ENCODE measurements at places on chromosomes 7 and 10. TPM values are rescaled to one million over a fixed set of nuclear protein-coding genes. Genes with fewer than 3 reads are reported as not detected.
A peak's percentile ranks its signal among the peaks of the same experiment; 100 is the strongest.

MRPS16 gene
- total RNA-seq = 52.1 TPM

PEX1 gene
- 7.2 TPM for total RNA-seq

ADAM8 gene
- total RNA-seq = 0.40 TPM

DNA sequence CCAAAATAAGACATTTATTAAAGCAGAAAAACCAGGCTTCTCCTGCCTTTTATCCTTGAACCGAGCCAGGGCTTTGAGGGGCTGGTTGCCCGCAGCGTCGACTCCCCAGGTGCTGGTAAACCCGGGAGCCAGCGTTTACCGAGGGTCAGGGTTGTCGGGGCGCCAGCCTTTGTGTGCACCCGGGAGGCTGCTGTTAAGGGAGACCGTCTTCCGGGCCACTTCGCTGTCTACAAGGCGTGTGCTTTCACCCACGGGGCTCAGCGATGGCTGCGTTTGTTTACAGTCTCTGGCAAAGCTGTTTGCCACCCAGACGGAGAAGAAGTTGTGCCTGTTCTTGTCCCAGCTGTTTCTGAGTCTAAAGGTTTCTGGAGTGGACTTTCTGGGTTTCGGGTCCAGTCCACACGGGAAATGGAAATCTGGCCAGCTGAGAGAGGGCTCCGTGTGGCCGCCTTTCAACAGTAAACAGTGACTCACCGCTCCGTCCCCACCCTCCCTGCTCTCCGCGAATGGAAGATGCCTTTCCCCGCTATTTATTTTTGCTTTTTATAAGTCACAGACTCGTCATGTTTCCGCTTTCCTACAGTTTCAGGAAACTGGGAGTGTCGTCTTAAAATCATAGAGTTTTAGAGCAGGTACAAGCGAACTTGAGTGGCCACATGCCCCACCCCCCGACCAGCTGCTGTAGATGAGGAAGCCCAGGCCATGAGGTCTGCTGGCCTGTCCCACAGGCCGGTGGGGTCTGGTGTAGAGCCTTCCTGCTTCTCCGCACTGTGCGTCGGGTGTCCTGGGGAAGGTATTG, 2.2 kb downstream of the MAFK start:
- peak; percentile 97 for DNase-seq

DNA sequence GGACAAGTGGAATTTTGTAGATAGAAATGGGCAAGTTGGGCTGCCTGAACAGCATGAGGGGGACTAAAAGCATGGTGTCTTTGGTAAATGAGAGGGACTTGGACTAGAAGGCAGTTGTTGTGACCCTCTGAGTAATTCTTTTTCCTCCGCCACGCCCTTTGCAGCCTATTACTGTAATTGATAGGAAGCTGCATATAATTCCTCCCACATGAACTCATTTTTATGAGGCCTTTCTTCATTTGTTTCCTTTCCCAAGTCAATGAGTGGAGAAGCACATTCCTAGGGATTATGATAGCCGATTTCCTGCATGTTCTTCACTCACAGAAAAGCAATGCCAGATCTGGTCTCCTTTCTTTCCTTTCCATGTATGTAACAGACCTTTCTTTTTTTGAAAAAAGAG, 27.7 kb downstream of the ZSCAN25 start:
- no peak for DNase-seq

DNA sequence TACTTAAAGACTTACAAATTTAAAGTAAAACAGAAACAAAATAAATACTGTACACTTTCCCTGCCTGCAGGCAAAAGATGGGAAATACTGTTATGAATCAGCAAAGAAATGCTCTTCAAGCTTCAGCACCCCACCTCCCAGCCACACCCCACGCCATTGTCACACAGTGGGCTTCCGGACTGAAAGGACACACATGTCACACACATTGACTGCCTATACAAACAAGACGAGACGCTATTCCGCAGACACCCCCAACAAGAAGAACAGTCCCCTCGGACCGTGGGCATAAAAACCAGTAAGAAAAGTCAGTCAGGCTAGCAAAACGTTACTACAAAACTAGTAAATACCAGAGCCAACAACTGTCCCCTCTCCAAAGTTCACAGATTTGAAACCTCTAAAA, 22.2 kb upstream of the PARP12 start:
- DNase-seq = peak; percentile 41

TEX47 gene
- total RNA-seq = not detected

- peak; percentile 55 for DNase-seq
Observed at GRCh38 chr10:43846187-43846680, 197.6 kb upstream of the ZNF32 start.

DNA sequence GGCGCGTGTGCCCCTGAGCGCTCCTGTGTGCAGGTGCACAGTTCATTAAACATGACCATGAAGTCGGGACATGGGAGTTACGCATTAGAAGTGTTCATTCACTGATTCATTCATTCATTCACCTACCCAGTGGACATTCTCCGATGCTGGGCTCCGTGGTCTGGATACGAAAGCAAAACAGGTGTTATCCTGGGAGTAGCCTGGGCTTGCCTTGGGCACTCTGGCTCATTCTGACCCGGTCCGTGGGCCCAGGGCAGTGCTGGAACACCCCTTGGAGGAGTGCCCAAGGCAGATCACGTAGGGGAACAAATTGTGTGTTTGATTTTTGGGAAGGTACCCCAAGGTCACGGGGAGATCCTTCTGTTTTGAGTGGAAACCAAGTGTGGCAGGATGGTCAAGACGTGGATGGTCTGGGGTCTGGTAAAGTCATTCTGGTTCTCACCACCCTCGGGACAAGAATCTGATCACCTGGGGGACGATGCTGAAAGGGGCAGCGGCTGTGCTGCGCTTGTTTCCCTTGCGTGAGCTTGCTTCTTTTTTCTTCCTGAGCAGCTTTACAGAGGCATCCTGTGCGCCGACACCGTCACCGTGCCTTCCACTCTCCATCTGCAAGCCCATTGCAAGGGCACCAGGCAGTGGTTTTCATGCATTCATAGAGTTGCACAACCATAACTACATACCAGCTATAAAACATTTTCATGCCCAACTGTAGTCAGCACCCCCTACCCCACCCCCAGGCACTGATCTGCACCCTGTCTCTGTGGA, 10.1 kb downstream of the ELFN1 start:
- no peak for DNase-seq

GRCh38 chr7:74104702-74105101, 21.1 kb downstream of the LIMK1 start:
- no peak for DNase-seq

CLDN12 gene
- total RNA-seq = 15.5 TPM

- DNase-seq = peak; percentile 65
Observed at GRCh38 chr10:99560277-99561126, 27.8 kb downstream of the NKX2-3 start.

TMEM176A gene
- not detected for total RNA-seq

GHRHR gene
- not detected for total RNA-seq

- no peak for DNase-seq
Observed at GRCh38 chr10:10642189-10642588, 375.5 kb upstream of the CELF2 start.

DNA sequence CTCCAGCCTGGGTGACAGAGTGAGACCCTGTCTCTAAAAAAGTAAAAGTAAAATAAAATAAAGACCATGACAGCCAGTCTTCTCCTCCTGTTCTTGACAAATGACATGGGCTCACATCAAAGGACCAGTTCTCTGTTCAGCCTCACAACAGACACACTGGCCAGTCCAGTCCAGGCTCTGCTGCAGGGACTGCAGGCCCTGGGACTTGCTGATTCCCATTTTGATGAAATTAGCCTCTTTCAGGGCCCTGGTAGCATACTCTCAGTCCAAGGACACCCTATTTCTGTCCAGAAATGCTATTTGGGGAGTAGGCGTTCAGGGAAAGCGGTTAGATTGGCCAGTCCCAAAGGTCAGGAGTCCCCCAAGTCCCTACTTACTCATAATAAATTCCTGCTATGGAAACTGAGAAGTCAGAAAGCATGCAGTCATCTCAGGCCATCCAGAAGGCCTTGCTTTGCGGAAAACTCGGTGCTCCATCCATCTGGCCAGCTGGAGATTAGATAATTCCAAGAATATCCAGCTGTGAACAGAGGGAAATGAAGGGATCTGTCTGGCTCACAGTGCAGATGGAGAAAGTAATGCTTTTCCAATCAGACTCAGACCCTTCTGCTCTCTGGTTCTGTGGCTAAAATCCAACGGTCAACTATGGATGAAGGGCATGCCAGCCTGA, 74.4 kb downstream of the RAB11FIP2 start:
- DNase-seq = no peak

PRSS2 gene
- not detected for total RNA-seq

DNA sequence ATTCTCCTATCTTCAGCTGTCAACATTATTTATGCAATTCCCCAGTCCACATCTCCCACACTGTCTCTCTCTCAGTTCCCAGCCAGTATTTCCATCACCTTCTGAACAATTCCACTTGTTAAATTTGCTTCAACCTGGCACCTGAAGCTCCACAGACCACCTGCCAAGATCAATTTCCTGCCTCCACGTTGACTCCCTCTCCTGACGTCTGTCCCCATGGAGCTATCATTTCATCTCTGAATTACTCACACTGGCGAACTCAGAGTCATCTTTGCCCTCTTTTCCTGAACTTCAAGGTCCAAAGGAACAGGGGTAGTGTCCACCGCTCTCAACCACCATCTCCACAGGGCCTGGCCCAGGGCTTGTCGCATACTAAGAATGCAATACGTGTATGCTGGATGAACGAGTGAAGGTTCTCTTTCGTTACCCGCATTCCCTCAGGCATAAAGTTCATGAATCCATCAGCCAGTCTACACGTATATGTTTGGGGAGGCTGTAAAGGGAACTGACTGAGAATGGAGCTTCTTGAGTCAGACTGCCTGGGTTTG, 183.3 kb downstream of the JCAD start:
- peak; percentile 12 for DNase-seq

HMX3 gene
- not detected for total RNA-seq

- DNase-seq = no peak
Observed at GRCh38 chr10:61852261-61852660, 49.2 kb upstream of the ARID5B start.

- no peak for DNase-seq
Observed at GRCh38 chr7:155000795-155001194, 2.1 kb downstream of the PAXIP1 start.

DNA sequence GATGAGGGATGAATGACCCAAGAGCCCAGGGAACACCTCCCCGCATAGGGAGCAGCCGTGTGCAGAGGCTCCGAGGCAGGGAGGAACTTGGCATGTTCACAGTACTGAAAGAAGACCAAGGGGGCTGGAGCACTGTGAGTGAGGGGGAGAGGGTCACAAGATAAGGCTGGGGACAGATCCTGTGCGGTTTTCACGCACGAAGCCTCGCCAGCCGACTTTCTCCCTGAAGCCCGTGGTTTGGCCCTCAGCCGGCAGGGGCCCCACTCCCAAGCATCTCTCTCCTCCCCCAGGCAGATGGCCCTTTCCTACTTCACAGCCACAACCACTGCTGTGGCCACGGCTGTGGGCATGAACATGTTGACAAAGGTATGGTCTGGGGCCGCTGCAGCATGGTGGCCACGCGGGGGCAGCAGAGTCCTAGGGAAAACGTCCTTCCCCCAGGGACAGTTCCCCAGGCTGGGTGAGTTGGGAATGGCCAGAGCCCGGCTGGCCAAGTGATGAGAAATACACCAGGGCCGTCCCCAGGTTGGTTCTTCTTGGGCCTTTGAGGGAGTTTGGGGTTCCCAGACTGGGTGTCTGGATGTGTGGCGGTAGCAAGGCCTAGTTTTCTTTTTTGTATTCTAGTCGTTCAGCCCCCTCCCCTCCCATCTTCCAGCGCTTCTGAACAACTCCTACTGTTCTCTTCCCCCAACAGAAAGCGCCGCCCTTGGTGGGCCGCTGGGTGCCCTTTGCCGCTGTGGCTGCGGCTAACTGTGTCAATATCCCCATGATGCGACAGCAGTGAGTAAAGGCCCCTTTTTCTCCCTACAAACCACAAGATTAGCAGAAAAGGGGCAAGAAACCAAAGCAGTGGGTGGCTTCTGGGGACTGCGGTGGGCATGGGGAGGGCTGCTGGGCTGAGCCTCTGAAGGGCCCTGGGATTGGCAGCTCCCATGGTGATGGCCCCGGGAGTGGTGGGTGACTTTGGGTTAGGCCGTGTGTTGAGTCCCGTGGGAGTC, 14.4 kb upstream of the WBP1L start:
- DNase-seq = peak; percentile 82

GRCh38 chr10:6657196-6657595, 77.1 kb upstream of the PRKCQ start:
- no peak for DNase-seq

GRCh38 chr10:7593063-7593462, 73.7 kb downstream of the ITIH5 start:
- no peak for DNase-seq

UTF1 gene
- not detected for total RNA-seq

GRCh38 chr10:93954726-93955363, 38.9 kb upstream of the PLCE1 start:
- DNase-seq = peak; percentile 37

DNA sequence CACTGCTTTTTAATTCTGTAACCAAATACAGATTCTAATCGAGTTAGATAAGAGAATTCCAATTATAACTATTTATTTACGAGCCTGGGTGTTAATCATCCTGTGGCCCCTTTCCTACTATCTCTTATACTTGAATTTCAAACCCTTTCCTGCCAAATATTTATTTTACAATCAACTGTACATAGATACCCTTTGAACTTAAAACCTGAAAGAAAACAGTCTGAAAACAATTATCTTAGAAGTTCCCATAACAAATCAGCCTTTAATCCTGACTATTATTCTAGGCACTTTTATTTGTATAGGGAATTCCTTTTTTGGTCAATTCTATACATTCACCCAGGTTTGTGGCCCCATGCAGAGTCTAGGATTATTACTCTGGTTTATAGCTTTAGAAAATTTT, 10.6 kb upstream of the GPR37 start:
- no peak for DNase-seq

GRCh38 chr7:23012908-23013714, 819 bp downstream of the HYCC1 start:
- DNase-seq = peak; percentile 35

GRCh38 chr7:129089521-129090212, 34.8 kb upstream of the TNPO3 start:
- no peak for DNase-seq

DNA sequence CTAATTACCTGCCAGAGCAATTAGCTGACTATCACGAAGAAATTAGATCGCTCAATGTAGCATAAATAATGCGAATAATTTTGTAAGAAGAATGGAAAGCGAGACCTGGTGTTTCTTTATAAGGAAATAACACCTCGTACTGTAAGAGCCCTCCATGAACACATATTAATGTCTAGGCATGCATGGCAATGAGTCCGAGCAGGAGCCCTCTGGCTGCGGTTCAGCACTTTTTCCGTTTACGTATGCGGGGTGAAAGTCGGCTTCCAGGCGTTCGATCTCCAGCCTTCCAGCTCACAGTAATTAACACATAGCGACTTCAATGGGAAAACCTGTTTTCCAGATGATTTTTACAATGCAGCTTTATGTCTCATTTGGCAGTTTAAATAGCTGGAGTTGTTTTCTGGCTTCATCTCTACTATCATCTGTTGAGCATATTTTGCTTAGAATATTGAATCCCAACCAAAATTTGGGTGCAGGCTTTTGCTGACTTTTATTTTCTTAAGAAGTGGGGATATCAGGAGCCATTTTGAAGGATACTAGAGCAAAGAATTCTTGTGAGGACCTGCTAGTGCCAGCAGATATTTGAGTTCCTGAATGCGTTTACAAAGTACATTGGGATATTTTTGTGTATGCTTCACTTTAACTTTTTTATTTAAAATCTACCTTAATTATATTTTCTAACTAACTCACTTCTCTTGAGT, 7.2 kb upstream of the SP8 start:
- no peak for DNase-seq

Measured in lung microvascular endothelial cell (primary cell).